ENCODE measurements at places on chromosomes 4 and X. TPM values are rescaled to one million over a fixed set of nuclear protein-coding genes. Genes with fewer than 3 reads are reported as not detected.

GRCh38 chrX:16588266-16588665, 61.7 kb upstream of the S100G start:
- no peaks in the 10 kb centered on the region for H3K27me3 ChIP-seq
- H3K27ac ChIP-seq: no peak overlapping the region
- peaks cover 67% of the 10 kb centered on the region for H3K36me3 ChIP-seq
- no peak for DNase-seq
- no peak overlapping the region for H3K4me3 ChIP-seq

DNA sequence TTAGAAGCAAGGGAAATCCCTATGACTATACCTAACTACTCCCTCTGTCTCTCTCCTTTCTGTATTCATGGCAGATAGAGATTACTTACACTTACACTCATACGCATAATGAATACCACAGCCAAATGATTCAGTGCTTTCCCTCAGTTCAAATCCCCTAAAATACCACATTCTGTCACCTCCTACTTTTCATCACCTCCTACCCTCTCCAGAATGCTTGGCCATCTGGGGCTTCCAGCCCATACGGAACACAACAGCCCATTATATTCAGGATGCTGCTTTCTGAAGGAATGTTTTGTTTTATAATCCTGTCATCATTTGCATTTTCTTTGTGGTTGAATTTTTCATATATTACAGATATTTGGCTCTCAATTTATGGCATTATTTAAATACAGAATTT, 361.6 kb downstream of the GRIA2 start:
- H3K36me3 ChIP-seq: no peaks in the 10 kb centered on the region
- H3K27me3 ChIP-seq: no peaks in the 10 kb centered on the region
- DNase-seq: no peak
- H3K4me1 ChIP-seq: no peaks in the 10 kb centered on the region

DNA sequence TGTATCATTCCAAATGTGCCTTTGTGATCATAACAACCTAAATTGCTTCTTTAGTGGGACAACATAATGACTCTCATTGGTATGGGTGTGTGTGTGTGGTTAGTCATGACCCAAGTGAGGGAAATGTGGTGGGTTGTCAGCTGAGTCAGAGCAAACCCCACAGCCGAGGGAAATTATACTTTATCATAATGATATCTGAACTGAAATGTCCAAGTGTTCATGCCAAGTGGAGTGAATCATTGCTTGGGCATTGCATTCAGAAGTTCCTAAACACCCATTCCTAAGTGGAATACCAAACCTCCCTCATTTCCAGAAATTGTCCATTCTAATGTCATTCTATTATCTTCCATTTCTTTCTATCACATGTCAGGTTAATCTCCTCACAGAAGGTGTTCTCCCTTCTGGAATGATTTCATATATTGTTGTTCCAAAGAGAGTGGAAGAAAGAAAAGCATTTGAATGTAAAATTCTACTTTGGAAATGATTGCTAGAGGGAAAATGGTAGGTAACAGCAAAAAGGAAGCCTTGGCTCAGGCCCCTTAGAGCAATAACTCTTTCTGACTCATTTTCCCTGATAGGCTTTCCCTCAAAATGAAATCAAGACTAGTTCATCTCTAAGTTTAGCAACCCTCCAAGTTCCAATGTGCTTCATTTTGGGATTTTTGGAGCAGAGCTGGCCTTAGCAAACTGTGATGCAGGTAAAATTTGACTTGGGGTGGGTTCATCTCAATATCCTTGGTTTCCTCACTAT, 230.7 kb upstream of the KCNIP4 start:
- H3K4me3 ChIP-seq: no peak overlapping the region
- H3K4me1 ChIP-seq: no peaks in the 10 kb centered on the region
- peaks cover 18% of the 10 kb centered on the region for H3K36me3 ChIP-seq

- H3K4me3 ChIP-seq: no peak overlapping the region
- no peak for DNase-seq
- peaks cover 13% of the 10 kb centered on the region for H3K36me3 ChIP-seq
- no peak overlapping the region for H3K27ac ChIP-seq
- H3K27me3 ChIP-seq: no peaks in the 10 kb centered on the region
Observed at GRCh38 chr4:98720871-98721480, 62.6 kb upstream of the TSPAN5 start.

GRCh38 chr4:173538148-173538908, 8.3 kb upstream of the HAND2 start:
- peak overlapping the region; percentile 74 for H3K4me3 ChIP-seq
- H3K36me3 ChIP-seq: no peaks in the 10 kb centered on the region
- H3K27me3 ChIP-seq: peaks cover 68% of the 10 kb centered on the region
- H3K27ac ChIP-seq: no peak overlapping the region

DNA sequence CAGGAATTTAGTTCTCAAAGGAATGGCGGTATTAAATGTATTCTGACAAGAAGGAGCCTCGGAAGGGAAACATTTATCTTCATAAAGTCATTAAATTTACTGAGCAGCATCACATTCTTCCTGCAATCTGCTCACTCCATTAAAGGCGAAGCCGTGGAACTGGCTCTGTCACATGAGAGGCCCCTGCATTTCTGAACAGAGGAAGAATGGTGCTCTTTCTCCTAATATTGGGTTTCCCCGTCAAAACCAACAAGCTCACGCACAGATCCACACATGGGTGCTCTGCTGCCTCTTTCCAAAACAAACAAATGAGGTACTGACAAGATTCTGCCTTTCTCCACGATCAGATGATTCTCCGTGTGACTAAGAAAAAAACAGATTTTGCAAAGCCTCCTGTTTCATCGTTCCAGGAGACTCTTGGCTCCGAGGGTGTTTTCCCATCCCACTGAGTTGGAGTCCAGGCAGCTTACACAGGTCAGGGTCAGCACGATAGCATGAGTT, 191.2 kb downstream of the IDS start:
- no peaks in the 10 kb centered on the region for H3K27me3 ChIP-seq
- H3K4me3 ChIP-seq: no peak overlapping the region
- peaks cover 21% of the 10 kb centered on the region for H3K36me3 ChIP-seq

- H3K4me1 ChIP-seq: no peaks in the 10 kb centered on the region
- no peaks in the 10 kb centered on the region for H3K36me3 ChIP-seq
- peak; percentile 51 for DNase-seq
- no peak overlapping the region for H3K4me3 ChIP-seq
- no peaks in the 10 kb centered on the region for H3K27me3 ChIP-seq
- H3K27ac ChIP-seq: no peak overlapping the region
Observed at GRCh38 chrX:110125446-110126162, 122.7 kb downstream of the TMEM164 start.

DNA sequence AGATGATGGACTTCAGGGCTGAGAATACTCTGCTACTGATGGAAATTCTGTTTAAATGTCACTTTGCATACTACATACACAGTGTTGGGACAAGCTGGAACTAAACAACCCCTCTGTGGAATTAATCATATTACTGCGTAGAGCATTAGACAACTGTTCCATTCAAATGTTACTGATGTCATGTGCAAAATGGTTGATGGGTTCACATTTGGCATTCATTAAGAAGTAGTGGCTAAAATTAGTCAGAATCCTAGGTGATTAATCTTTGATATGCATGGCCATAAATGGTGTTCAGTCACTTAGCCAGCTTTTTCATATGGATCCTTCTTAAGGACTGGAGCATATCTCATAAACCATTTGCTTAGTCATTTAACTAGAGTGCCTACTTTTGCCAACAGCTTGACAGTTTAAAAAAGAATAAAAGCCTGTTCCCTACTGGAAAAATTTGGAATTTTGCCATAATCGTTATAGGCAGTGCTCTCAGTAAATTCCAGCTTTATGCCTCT, 105.2 kb downstream of the RNF150 start:
- H3K36me3 ChIP-seq: no peaks in the 10 kb centered on the region
- no peak overlapping the region for H3K4me3 ChIP-seq
- no peaks in the 10 kb centered on the region for H3K4me1 ChIP-seq
- H3K27me3 ChIP-seq: no peaks in the 10 kb centered on the region
- no peak overlapping the region for H3K27ac ChIP-seq

GRCh38 chr4:79653871-79654270, 245.8 kb upstream of the GK2 start:
- H3K4me1 ChIP-seq: peaks cover 10% of the 10 kb centered on the region
- peaks cover 16% of the 10 kb centered on the region for H3K36me3 ChIP-seq
- no peak overlapping the region for H3K27ac ChIP-seq
- DNase-seq: no peak
- no peak overlapping the region for H3K4me3 ChIP-seq

DNA sequence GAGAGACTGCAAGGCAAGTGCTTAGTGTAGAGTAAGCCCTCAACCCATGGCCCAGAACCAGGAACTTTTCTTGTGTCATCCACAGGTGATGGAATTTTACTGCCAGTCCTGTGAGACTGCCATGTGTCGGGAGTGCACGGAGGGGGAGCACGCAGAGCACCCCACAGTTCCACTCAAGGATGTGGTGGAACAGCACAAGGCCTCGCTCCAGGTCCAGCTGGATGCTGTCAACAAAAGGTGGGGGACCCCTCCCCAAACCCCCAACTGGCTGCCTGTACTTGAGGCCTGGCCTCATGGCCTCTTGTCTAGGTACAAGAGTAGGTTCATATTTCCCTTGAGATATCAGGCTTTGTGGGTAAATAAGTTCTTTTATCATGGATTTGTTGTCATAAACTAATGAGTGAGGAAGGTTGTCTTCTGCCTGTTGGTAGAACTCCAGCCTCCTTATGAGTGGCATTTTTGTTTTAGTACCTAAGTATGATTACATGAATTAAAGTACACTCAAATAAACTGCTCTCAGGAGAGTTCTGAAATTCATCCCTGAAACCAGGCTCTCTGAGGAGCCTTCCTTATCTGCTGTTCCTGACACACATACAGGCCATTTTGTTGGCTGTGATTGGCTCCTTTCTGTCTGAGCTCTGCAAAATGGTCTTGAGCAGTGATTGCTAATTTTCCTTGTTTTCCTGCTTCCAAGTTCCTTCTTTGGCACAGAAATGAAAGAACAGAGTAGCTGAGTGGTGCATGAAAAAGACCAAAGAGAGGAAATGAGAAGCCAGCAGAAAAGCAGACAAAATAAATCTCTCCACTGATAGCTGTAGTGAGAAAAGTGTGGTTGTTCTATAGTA, 51.4 kb upstream of the MND1 start:
- H3K4me3 ChIP-seq: no peak overlapping the region
- H3K27me3 ChIP-seq: no peaks in the 10 kb centered on the region
- H3K4me1 ChIP-seq: no peaks in the 10 kb centered on the region
- peaks cover 72% of the 10 kb centered on the region for H3K36me3 ChIP-seq
- DNase-seq: no peak

DNA sequence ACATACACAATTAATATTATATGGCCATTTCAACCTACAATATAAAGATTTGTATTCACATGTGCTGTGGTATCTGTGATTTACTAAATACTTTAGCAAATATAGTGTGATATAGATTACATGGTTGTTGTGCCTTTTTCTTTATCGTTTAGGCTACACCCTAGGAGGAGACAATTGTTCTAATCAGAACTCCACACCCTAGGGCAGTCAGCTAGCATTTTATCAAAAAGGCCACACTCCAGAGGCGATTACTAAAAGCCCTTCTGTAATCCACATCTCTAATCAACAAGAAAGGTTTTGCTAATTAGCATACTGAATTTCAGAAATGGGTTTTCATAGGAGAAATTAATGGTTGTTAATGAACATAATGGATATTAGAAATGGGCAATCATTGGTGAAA, 319.5 kb upstream of the NOCT start:
- H3K4me1 ChIP-seq: peaks cover 2% of the 10 kb centered on the region
- H3K27me3 ChIP-seq: no peaks in the 10 kb centered on the region
- H3K4me3 ChIP-seq: no peak overlapping the region
- no peaks in the 10 kb centered on the region for H3K36me3 ChIP-seq
- H3K27ac ChIP-seq: no peak overlapping the region

DNA sequence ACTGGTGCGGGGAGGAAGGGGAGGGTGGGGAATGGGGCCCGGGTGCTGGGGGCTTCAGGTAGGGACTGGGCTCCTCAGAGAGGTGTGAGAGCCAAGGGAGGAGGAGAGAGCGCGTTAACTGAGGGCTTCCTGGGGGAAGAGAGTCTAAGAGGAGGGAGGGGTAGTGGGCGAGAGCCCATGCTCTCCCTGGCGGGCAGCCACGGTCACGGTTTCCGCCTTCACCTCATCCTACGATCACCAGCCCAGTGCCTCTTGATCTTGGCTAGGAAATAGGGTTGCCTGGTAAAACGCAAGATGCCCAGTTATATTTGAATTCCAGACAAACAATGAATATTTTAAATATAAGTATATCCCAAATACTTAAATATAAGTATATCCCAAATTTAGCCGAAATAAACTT, 60.8 kb upstream of the GRPEL1 start:
- no peaks in the 10 kb centered on the region for H3K27me3 ChIP-seq
- no peak for DNase-seq
- no peak overlapping the region for H3K4me3 ChIP-seq

DNA sequence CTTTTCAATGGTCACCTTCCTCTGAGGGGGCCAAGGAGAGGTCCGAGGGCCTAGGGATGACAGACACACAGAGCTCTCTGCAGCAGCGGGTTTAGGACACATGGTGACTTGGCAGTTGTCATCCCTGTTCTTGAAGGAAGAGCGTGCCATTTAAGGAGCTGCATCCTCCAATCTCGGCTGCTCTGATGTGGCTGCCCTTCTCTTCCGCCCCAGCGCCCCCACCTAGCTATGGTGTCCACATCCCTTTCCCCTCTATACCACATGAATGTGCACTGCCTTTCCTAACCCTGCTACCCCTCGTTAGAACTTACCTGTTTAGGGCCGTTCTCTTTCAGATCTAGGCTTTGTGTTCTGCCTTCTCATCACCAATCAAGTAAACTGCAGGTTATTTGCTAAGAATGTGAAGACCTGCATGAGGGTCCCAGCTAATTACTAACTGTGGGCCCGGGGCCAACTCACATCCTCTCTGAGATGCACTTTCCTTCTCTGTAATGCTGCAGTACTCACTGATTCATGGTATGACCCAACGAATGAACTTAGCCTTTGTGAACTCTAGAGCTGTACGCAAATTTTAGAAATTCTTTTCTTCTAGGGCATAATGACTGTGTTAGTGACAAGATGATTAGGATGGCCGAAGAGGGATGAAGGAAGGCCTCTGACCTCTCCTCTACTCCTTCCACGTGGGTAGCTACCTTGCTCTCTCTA, 38.2 kb downstream of the CHST7 start:
- DNase-seq: no peak
- no peak overlapping the region for H3K27ac ChIP-seq
- peaks cover 23% of the 10 kb centered on the region for H3K36me3 ChIP-seq
- no peaks in the 10 kb centered on the region for H3K27me3 ChIP-seq
- no peak overlapping the region for H3K4me3 ChIP-seq

- no peaks in the 10 kb centered on the region for H3K4me1 ChIP-seq
- H3K27ac ChIP-seq: no peak overlapping the region
- peak overlapping the region; percentile 45 for H3K4me3 ChIP-seq
- no peak for DNase-seq
Observed at GRCh38 chrX:1386338-1387127, 5.4 kb downstream of the SLC25A6 start.

GRCh38 chr4:84051639-84052038, 447.5 kb downstream of the NKX6-1 start:
- no peaks in the 10 kb centered on the region for H3K27me3 ChIP-seq
- no peaks in the 10 kb centered on the region for H3K36me3 ChIP-seq
- peak; percentile 32 for DNase-seq
- no peak overlapping the region for H3K27ac ChIP-seq
- no peak overlapping the region for H3K4me3 ChIP-seq
- H3K4me1 ChIP-seq: peaks cover 12% of the 10 kb centered on the region

- H3K4me1 ChIP-seq: no peaks in the 10 kb centered on the region
- H3K27ac ChIP-seq: no peak overlapping the region
- H3K4me3 ChIP-seq: no peak overlapping the region
- H3K27me3 ChIP-seq: no peaks in the 10 kb centered on the region
- no peak for DNase-seq
- H3K36me3 ChIP-seq: no peaks in the 10 kb centered on the region
Observed at GRCh38 chr4:44002368-44002767, 446.2 kb downstream of the KCTD8 start.

Gene DCX
- 2.0 TPM for total RNA-seq

Gene AFM
- total RNA-seq: not detected

Gene SLC4A4
- total RNA-seq: 1.1 TPM

Gene ZNF157
- total RNA-seq: 0.81 TPM

Gene XAGE2
- total RNA-seq: not detected

Gene ASMT
- total RNA-seq: 1.4 TPM

Gene GC
- not detected for total RNA-seq

Gene F8
- total RNA-seq: 3.4 TPM

All from H9 (cell line).